Left renal pelvis (tissue), 4 donors: ENCODE measurements at places on chromosomes 2 and 18.

DNA sequence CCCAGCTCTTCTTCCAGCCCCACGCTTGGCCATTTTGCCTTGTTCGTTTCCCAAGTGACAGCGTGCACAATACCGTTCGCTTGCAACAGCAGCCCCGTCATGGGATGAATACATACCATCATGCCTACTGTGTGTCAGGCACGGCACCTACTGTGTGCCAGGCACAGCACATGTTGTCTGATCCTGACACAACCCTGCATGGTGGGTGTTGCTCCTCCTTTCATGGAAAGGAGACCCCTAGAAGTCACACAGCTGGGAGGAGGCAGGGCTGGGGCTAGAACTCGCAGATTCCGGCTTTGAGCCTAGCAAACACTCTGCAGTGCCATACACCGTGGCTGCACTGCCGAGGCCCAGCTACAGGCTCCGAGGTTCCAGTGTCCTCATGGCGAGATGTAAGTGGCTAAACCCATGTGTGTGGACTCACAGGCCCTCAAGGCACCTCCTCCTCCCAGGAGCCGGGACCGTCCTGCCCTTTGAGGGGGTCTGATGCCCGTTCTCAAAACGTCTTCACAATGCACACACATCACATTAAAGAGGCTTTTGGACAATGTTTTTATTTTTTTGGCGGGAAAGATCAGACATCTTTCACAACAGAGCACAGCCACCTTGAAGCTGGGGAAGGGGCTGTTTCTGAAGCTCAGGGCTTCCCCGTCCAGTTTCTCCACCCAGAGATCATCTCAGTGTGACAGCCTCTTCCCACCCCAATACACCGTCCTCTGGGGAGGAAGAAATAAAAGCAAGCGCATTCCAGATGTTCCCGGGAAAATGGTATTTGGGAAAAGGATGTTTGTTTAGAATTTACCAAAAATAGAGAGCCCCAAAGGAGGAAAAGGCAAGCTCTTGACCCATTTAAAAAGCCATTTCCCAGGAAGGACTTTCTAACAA, 64.9 kb downstream of the HS1BP3 start:
- no peak for DNase-seq

GRCh38 chr2:122531290-122532071, 776.0 kb downstream of the TSN start:
- no peak for DNase-seq

DNA sequence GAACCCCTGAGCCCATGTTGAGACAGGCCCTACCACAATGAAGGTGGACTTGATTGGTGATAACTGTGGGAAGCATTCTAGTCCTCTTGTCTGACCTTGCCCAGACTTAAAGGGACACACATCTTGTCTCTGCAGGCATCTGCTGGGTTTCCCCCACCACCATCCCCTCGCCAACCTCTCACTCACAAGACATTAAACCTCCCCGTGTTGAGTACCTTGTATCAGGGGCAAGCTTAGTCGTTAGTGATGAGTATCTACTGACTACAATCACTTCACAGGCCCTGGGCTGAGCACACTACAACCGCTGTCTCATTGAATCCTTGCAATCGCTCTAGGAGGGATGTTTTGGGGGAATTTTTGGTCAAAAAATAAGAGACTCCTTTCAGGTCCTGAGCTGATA, 86.0 kb downstream of the ICOS start:
- DNase-seq, result no peak

DNA sequence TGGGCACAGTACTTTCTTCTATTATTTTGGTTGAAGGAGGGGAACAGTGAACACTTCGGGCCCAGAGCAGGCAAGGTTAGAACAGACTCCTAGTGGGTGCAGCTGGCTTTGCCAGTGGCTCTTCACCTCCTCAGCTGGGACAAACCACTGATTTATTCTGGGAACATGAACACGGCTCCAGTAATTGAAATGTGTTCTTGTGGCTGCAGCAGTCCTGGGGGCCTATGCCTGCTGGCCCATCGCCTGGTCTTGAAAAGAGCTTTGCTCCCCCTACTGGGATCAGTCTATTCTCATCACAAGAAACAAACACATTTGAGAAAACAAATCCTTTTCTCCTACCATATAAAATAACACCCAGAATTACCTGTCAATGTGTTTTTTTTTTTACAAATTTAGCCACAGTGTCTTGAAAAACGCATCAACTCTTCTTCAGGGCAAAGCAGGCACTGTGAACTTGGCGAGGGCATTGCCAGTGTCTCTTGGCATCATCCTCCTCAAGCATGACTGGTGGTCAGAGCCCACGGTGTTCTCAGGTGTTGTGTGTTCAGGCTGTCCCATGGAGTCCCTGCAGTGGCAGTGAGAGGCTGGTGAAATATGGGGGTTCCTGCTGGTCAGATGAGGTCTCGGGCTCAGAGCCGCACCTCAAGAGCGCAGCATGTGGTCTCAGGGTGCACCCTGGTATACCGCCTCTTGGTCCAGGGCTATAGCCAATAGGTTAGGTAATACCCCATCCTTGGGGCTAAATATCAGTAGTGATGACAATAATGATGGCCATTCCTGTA, 51.3 kb downstream of the RNF144A start:
- DNase-seq, result no peak

DNA sequence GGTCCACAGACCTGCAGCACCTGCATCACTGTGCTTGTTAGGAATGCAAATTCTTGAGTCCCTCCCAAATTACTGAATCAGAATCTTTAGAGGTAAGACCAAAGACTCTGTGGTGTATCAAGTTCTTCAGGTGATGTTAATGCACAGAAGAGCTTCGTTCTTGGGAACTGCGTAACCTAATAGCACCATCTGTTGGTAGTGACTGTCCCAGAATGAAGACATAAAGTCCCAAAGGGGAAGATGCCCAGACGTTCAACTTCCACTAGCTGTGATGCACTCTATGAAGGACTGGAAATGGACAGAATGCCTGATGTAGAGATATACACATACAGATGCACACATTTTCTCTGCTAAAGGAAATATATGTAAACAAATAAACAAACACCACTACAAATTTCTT, 576.0 kb downstream of the LRP1B start:
- peak; percentile 20 for DNase-seq

- no peak for DNase-seq
These were observed 58.3 kb upstream of the DTNA start for GRCh38 chr18:34651586-34652369.
